ENCODE measurements at places on chromosomes 13 and 19.

DNA sequence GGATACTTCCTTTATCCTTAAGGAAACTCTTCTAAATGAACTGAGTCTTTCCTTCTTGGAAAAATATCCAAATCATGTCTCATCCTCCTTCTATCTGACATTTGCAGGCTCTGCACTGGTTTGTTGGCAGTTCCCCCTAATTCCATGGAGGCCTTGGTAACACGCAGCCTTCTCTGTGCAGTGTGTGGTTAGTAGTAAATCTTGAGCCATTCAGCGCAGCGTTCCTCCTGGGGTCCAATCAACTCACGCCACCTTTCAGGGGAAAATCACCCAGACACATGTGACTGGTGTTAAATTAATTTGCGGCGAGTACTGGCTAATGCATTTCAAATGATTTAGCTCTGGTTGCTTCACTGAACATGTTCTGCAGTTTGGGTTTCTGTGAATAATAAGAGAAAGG lies 21.0 kb upstream of the CBY2 start:
- DNase-seq = no peak

GRCh38 chr19:55304279-55304978 lies 20.6 kb downstream of the BRSK1 start:
- DNase-seq = peak; percentile 62

- DNase-seq = no peak
Observed at GRCh38 chr19:48417421-48417820, 24.0 kb downstream of the GRIN2D start.

DNA sequence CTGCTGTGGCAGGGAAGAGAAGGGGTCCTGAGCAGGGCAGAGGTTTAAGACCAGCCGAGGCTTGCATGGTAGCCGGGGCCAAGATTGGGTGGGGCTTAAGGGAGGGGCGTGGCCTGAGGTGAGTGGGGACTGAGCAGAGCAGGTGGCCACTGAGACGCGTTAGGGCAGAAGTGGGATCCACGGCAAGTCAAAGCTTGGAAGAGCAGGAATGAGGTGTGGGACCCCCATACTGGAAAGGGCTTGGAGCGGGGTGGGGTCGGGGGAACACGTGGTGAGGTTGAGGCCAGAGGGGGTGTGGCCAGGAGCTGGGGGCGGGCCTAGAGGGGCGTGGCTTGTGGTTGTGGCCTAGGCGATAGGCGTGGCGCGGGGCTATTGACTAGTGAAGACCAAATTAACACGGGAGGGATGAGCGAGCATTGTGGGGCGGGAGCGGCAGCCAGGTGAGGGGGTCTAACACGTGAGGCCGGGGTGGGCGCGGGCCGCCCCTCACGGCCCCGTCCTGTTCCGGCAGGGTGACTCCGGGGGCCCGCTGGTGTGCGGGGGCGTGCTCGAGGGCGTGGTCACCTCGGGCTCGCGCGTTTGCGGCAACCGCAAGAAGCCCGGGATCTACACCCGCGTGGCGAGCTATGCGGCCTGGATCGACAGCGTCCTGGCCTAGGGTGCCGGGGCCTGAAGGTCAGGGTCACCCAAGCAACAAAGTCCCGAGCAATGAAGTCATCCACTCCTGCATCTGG lies 3.3 kb downstream of the CFD start:
- DNase-seq = peak; percentile 48

GRCh38 chr19:2813235-2814160 lies 6.2 kb upstream of the ZNF554 start:
- DNase-seq = no peak

- no peak for DNase-seq
Observed at GRCh38 chr13:33152389-33152788, 133.2 kb downstream of the STARD13 start.

DNA sequence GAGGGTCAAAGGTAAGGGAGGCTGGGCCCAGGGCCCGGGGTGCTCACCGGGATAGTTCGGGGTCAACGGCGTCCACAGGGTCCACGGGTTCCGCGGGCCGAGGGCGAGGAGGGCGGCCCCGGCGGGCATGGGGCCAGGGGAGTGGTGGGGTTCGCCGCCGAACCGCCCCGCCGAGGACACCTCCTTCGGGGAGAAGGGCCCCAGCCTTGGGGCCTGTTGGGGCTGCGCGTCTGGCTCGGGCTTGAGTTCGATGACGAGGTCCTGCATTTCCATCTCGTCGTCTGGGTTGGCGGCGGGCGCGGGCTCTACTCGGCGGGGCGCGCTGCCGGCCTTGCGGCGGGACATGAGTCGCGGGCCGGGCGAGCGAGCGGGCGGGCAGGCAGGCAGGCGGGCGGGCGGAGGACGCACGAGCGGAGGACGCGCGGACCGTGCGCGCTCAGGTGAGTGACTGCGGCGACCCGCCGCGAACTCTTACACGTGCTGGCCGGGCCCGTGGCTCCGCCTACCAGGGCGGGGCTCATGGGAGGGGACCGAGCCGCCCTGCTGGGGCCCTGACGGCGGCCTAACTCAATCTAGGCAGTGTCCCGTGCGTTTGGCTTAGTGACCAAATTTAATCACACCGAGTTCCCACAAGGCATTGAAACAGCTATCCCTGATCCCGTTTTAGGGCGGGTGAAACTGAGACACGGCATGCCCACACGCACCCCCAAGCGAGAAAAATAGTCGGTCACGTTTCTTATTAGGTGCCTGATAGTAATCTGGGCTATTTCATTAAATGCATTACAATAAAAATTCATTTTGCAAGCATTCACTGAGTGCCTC lies at the start of gene ZNF296:
Gene ZNF296, minus strand, starts transcription at position 450 of the 822 bp plus-strand sequence. Its CDS starts 105 bp downstream, at position 345.
- DNase-seq = no peak

- no peak for DNase-seq
Observed at GRCh38 chr19:48830965-48831364, 5.3 kb downstream of the HSD17B14 start.

DNA sequence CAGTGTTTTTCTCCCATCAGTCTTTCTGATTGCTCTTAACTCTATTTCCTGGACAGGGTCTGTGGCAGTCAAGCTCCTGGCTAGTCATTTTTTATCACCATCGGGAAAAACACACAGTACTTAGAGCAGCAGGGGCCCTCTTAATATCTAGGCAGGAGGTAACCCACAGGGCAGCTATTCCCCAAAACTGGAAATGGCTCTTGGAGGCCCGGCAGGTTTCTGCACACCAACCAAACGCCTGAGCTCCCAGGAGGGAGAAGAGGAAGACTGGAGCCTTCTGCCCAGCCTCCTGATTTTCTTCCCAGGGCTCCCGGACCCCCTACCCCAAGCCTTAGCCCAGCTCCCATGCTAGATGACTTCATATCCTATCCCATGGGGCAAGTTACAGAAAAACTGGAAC lies 49.3 kb upstream of the VSTM2B start:
- no peak for DNase-seq

- DNase-seq = peak; percentile 44
Observed at GRCh38 chr13:79973533-79973963, 367.4 kb downstream of the SPRY2 start.

GRCh38 chr19:368630-369024 lies 24.0 kb upstream of the MIER2 start:
- no peak for DNase-seq

- no peak for DNase-seq
Observed at GRCh38 chr13:73000027-73000674, 58.7 kb upstream of the KLF5 start.

DNA sequence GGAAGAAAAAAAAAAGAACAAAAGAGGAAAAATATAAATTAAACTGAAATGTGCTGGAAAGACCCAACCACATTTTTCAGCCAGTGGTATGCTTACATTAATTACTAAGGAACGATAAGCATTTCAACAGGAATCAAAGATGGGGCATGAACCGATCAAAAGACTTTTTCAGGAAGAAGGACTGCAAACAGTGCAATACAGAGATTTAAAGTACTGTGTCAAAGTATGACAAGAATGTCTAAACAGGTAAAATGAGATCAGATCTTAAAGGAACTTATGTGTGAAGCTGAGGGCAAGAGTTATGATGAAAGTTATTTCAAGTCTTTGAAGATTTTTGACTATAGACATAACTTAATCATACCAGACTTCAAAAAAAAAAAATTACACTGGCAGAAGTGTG lies 1761.8 kb downstream of the SLITRK5 start:
- DNase-seq = no peak

DNA sequence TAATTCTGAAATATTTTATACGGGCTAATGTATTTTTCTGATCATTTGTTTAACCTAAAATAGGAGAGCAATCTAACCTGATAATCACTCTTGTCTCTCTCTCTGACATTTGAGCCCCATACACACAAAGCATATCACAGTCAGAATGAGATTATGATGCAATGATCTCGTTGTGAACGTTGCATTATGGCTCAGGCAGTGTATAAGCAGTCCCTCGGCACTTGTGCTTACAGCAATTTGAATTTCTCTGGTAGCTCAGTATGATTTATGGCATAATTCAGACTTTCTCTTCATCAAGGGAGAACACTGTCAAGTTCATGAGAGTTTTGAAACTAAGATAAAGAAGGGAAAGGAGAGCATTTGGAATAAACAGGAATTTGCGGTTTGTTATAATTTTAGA lies 256.1 kb downstream of the DACH1 start:
- no peak for DNase-seq

GRCh38 chr13:112893570-112894422 lies 75.2 kb upstream of the MCF2L start:
- peak; percentile 36 for DNase-seq

DNA sequence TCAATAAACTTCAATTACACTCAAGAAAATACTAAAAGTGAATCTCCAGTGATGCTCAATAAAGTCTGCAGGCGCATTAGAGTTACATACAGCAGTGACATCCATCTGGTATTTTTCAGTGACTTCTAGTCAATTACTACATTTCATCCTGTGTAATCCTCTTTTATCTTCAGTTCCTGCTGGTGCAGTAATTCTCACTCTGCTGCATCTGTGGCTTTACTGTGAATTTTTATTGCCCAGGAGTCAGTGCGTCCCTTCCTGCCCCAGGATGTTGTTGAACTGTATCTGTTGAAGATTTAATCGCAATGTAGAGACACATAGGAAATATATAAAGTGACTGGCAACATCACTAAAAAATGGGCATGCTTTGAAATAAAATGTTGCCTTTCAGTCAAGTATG lies 196.3 kb upstream of the TMTC4 start:
- no peak for DNase-seq

- DNase-seq = no peak
Observed at GRCh38 chr19:49438261-49438660, 3.1 kb downstream of the SLC17A7 start.

DNA sequence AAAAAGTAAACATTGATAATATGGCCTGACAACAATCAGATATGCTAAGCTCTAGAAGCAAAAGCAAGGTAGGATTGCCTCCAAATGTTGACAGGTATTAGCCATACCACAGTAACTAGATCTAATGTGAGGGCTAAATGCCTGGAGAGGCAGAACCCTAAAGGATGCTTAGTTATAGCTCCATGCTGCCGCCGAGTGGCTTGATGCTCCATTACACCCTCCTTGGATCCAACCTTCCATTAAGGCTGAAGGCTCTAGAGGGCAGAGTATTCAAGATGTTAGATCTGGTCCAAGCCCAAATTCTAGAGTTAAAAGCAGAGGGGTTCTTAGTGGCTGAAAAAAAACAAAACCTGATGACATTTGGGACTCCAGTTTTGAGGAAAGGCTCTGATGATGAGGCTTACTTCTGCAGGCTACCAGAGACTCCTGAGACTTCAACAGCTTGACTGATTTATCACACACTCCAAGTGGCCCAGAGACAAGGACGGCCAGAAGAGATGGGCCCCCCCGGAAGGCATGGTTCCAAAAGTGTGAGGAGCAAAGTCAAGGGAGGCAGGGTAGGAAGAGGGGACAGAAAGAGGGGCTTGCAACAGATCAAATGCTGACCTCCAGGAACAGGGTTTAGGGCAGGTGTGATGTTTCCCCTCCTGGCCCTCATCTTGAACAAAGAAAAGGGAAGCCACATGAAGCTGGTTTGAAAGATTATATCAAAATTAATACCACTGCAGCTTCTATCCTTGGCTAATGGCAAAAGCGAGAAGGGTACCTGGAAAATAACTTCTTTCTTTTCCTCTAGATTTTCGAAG lies 21.9 kb upstream of the CPB2 start:
- DNase-seq = peak; percentile 46

DNA sequence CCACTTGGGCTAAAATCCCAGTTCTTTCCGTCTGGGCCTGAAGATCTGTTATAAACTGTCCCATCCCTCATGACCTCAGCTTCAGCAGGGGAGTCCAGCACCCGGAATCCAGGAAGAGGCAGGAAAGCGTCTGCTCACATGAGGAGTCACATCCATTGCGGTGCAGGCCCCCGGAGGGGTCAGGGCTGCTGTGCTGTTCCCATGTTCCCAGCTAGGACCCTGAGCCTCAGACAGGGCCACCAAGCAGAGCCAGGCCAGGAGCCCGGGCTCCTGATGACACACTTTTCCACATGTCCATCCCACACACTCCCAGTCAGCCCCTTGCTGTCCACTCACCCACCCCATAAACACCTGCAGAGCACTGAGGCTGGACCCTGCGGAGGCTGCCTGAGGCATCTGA lies 45.3 kb upstream of the VSTM2B start:
- no peak for DNase-seq

Data from SJCRH30 (cell line).